ENCODE measurements at places on chromosomes 7 and 10.

DNA sequence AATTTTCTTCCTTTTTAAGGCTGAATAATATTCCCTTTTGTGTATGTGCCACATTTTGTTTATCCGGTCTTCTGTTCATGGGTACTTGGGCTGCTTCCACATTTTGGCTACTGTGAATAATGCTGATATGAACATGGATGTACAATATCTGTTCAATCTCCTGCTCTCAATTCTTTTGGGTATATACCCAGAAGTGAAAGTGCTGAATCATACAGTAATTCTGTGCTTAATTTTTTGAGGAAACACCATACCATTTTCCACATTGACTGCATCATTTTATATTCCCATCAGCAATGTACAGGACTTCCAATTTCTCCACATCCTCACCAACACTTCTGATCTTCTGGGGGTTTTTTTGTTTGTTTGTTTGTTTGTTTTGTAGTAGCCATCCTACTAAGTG lies 135.0 kb upstream of the INHBA start:
- no peak for DNase-seq

- no peak for DNase-seq
These were observed 34.3 kb downstream of the FAM204A start for GRCh38 chr10:118307859-118308258.

DNA sequence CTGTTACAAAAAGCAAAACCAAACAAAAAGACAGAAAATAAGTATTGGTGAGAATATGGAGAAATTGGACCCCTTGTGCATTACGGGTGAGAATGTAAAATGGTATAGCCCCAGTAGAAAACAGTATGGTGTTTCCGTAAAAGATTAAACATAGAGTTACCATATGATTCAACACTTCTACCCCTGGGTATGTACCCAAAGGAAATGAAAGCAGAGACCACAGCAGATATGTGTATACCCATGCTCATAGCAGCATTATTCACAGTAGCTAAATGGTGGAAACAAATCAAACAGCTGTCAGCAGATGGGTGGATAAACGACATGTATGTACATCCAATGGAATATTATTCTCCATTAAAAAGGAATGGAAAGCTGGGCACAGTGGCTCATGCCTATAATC lies 42.4 kb downstream of the STARD3NL start:
- no peak for DNase-seq

GRCh38 chr10:126012485-126012884 lies 116.1 kb downstream of the FANK1 start:
- peak; percentile 17 for DNase-seq

- DNase-seq, result no peak
These were observed 14.0 kb upstream of the GRIFIN start for GRCh38 chr7:2490181-2490651.

DNA sequence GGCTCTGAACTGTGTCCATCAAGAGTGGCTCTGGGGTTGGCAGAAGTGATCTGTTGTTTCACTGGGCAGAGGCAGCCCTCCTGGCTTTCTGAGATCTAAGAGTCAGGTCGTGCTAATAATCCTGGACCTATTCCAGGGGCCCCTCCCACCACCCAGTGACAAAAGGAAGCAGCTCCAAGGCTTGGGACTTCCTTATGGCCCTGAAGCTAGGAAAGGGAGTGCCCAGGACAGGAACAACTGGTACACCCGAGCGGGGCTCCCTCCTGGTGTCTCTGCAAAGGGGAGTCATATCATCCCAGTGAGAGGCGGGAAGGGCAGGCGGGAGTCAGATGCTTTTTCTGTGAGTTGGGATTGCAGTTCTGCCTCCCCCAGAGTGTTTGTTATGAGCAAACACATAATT lies 32.3 kb downstream of the RPS24 start:
- DNase-seq, result no peak

DNA sequence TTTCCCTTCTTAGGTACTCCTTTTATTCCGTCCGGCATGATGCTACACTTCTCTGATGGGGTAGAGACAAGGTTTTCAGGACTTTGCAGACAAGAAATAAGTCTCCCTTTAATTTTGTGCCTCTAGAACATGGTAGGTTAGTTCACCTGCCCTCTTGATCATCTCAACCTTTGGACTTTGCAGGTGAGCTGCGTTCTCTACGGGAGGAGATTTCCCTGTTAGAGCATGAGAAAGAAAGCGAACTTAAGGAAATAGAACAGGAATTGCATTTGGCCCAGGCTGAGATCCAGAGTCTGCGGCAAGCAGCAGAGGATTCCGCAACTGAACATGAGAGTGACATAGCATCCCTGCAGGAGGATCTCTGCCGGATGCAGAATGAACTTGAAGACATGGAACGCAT lies 9.2 kb downstream of the CCDC136 start:
- no peak for DNase-seq

DNA sequence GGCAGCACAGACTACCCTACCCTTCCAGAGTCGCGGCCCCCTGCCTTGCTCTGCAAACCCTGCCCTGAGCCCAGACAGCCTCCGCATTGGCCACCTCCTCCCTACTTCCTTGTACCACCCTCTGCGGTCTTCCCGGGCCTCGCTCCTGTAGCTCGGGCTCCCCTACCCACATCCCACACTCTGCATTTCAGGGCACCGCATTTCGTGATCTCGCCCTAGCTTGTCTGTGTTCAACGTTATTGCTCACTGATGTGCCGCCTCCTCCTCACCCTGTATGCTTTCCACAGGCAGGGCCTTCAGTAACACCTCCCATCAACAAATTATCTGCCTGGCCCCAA lies 6.6 kb downstream of the PDIA4 start:
- DNase-seq, result no peak

DNA sequence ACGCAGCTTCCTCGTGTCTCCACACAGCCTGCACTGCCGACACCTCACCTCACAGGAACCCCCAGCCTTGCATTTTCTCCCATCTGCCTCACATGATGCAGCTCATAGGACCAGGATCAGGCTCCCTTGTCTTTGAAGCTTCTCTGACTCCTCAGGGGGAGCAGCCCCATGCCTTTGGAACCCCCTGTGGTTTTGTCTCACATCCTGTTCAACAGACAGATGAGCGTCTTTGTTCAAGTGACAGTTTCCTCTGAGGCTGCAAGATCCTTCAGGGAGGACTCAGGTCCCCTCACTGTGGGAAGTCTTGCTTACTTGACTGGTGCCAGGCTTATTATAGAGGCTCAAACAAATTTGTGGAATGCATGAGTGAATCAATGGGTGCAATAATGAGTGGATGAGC lies 667.1 kb downstream of the INHBA start:
- no peak for DNase-seq

DNA sequence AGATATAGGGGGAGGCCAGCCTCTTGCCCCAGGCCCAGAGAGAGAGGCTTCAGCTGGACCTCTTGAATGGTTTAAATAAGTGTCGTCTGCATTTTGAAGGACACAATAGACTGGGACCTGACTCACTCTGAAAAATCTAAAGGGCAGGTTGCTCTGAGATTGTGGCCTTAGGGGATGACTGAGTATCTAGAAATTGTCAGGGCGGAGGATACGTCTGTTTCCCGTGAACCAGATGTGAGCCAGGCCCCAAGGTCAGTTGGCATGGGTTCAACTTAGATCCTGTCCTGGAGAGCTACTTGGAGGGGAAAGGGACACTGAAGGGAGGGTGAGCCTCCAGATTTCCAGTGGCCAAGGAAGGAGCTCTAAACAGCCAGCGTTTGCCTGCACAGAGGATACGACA lies 110.2 kb downstream of the CHN2 start:
- DNase-seq, result no peak

DNA sequence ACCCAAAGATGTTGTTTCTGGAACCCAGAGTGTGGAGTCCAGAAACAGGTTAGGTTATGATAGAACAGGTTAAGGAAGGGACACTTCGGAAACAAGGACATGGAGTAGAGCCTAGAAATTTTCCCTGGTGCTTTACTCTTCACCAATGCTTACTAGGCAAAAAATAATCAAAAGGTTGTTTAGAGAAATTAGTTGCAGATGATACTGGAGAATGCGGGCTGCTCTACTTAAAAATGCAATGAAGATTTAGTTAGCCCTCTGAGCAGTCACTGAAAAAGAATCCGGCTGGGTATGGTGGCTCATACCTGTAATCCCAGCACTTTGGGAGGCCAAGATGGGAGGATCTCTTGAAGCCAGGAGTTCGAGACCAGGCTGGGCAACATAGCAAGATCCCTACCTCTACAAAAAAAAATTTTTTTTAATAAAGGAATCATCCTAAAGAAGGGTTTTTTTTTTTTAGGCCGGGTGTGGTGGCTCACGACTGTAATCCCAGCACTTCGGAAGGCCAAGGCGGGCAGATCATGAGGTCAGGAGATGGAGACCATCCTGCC lies 3.3 kb upstream of the UBE2H start:
- DNase-seq, result no peak

DNA sequence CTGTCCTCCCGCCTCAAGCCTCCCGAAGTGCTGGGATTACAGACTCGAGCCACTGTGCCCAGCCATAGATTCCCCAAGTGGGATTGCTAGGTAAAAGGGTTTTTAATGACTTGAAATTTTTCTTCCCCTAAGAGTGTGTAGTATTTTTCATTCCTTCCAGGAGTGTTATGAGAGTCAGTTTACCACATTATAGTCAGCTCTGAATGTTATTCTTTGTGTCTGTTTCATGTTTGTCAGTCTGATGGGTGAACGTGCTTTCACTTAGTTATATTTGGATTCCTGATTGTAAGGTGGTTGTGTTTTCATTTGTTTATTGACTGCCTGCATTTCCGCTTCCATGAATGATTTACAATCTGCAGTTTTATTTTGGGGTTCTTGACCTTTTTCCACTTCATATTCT lies 6.3 kb downstream of the ZNF212 start:
- DNase-seq, result no peak

DNA sequence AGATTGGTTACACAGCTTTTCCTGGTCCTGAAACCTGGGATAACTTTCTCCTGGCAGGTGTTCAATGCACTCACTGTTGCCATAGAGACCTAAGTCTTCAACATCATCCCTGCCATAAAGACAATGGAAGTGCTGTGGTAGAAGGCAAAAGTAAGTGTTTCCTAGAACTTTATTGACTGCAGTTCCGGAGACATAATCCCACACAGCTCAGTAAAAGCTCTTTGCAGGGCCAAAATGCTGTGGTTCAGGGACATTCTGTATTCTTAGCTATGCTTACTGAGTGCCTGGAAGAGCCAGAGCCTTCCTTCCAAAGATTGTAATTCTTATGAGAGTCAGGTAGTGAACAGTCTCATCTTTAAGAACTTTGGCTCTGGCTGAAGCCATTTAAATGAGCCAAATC lies 5.3 kb downstream of the WIPF3 start:
- peak; percentile 37 for DNase-seq

- DNase-seq, result no peak
These were observed 32.2 kb upstream of the ZNF438 start for GRCh38 chr10:31063841-31064240.

DNA sequence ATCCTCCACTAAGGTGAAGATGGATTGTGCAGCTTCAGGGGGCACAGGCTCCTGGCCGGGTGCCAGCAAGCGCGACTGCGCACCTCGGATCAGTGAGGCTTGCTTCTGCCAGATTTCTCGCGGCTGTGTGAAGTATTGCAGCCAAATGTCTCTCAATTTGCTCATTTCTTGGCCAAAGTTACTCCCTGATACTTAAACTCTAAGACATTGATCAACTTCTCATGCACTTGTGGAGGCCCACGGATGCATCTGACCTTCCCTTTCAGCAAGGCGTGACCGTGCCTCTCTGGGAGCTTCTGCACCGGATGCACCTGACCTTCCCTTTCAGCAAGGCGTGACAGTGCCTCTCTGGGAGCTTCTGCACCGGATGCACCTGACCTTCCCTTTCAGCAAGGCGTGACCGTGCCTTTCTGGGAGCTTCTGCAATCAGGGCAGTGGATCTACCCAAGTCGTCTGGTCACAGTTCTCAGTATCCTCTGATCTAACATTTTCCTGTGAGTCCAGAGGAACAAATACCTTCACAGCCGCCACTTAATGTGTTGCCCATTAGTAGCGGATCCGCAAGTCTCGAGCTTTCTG lies 248.3 kb downstream of the ADARB2 start:
- no peak for DNase-seq

DNA sequence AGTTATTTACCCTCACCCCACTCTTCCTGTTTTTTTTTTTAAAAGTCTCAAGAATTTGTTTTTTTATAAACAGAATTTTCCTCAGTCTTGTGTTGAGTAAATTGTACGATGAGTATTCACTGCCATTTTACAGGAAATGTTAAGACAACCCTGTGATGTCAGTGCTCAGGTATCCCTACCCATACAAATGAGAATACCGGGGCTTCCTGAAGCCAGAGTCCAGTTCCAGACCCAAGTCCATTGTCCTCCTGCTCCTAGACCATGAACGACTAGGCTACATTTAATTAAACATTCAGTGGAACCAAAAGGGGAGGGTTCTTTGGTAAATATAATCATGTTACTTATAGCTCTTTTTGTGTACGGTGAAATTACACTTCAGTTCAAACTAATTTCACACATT lies 79.2 kb downstream of the GNAI1 start:
- no peak for DNase-seq

DNA sequence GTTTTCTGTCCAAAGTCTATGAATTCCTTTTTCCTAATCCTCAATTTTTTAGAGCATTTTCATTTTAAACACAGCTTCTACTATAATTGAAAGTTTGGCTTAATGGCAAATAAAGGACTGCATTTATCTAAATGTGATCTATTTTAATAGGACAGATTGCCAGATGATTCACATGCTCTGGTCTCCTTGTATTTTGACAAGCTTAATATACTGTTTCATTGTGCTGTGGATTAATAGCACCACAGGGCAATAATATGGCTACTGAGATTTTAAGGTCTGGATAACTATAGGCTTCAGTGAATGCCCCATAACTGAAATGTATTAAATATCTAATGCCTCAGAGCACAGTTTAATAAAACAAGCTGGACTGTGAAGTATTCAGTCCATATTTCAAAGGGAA lies 1362.8 kb downstream of the XPNPEP1 start:
- DNase-seq, result no peak

- DNase-seq, result no peak
These were observed 4.5 kb downstream of the RTKN2 start for GRCh38 chr10:62264126-62264525.

DNA sequence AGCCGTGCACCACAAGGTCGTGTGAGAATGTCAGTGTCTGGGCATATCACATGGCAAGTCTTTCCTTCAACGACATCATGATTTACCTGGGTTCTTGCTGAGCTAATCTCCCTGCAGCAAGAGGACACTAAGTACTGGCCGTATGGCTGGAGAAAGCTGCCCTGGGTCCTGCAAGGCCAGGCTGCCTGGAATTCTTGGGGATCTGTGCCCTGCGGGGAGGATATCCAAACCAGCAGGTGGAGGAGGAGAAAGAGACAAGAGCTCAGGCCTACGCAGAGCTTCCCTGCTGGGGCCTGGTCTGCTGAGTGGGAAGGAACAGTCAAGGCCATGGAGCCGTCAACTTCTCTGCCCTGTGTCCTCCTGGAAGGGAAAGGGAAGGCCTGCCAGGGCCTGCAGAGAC lies 552.6 kb downstream of the LRMDA start:
- DNase-seq, result no peak

GRCh38 chr7:22025075-22025474 lies 79.4 kb upstream of the CDCA7L start:
- DNase-seq, result no peak

GRCh38 chr7:21980926-21981500 lies 35.3 kb upstream of the CDCA7L start:
- no peak for DNase-seq

Data from SW480 (cell line).